ENCODE measurements at places on chromosomes 1 and 21.

GRCh38 chr1:86194491-86195034, 38.0 kb upstream of the COL24A1 start:
- DNase-seq, result no peak

DNA sequence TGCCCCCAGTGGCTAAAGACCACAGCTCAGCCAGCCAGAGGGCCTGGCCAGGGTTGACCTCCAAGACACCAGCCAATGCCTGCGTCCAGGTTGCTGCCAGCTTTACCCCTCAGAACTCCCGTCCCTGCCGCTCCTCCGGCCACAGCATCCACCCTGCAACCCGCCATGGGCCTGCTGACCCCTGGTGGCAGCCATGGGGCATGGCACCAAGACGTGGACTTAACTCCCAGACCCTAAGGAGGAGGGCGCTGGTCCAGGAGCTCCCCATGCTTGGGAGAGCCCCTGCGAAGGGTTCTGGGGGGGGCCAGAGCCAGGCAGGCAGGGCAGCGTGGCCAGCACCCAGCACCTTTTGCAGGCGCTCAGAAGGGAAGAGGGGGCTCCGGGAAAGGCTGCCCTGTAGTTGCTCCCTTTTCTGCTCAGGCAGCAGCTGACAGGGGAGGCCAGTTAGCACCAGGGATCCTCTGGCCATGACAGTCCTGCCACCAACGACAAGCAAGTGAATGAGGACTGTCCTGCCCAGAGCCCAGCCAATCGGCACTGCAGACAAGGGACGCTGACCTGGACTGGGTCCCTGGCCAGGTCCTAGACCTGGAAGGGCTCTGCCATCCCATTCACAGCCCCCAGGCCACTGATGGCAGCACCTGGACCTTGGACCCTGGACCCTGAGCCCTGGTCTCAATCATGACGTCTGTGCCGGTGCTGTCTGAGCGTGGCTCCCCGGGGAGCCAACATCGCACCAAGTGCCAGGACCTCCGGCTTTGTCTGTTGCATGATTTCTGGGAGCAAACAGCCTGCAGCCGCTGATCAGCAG, 246.2 kb downstream of the NPHP4 start:
- no peak for DNase-seq

GRCh38 chr1:81974883-81975555, 174.3 kb downstream of the ADGRL2 start:
- no peak for DNase-seq

- peak; percentile 57 for DNase-seq
Measured at GRCh38 chr1:21937372-21938121, 437 bp upstream of the HSPG2 start.

GRCh38 chr1:101141376-101141775, 95.4 kb upstream of the S1PR1 start:
- DNase-seq, result no peak

DNA sequence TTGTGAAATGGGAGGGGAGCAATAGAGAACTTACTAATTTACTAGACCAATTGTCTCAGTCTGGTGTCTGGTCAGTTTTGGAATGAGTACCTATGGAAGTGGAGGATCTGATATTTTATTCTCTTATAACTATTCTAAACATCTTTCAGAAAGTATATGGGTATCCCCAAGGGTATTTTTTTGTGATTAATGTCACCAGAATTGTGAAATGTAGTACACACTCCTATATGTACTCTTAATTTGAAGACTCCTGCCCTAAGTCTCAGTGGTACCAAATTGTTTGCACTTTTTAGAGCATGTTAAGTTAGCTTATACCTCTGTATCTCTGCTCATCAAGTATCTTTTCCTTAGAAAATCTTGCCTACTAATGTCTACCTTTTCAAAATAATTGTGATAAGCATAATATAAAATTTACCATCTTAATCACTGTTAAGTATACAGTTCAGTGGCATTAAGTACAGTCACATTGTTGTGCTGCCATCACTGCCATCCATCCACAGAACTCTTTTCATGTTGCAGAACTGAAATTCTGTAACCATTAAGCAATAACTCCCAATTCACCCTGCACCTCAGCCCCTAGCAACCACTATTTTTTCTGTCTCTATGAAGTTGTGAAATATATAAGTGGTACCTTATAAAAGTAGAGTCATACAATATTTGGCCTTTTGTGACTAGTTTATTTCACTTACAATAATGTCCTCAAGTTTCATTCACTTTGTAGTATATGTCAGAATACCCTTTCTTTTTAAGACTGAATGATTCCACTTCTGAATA, 40.5 kb downstream of the SLC30A7 start:
- DNase-seq, result no peak

GRCh38 chr1:179253286-179253972, 24.0 kb upstream of the ABL2 start:
- no peak for DNase-seq

- DNase-seq, result no peak
Measured at GRCh38 chr1:201383647-201384405, 6.3 kb upstream of the TNNT2 start.

- DNase-seq, result no peak
Measured at GRCh38 chr1:28718586-28719331, 18.0 kb upstream of the YTHDF2 start.

DNA sequence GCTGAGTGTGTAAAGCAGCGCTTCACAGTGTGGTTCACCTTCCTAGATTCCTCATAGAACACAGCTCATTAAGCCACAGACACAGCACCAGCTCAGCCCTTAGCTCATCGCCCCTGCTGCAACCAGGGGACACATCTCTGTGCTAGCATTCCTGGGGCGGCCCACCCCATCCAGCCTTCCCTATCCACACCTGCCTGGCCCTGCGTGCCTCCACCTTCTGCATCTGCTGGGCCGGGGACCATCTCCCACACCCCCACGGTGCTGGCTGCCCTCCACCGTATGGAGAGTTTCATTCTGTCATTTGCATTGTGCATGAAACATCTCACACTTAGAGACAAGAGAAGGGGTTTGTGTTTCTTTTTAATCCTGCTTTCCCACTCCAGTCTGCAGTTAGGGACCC, 35.8 kb upstream of the PRSS38 start:
- DNase-seq, result no peak

DNA sequence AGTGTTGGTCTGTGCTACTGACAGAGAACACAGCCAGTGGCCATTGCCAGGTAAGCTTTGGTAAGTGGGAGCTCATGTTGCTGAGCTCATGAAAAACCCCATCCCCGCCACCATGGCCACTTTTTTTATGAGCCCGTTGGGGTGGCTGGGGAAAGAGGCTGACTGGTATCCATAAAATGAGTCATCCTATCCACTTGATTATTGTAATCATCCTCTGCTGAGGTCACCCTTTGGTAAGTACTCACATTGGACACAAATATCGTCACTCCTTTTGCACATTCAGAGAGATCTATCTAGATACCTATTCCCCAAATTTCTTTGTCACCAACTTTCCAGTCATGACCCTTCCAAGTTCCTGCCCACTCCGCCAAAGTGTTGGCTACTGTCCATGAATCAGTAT, 22.0 kb downstream of the SLAMF7 start:
- DNase-seq, result no peak

- DNase-seq, result no peak
Measured at GRCh38 chr1:44945967-44946366, 40.4 kb downstream of the EIF2B3 start.

DNA sequence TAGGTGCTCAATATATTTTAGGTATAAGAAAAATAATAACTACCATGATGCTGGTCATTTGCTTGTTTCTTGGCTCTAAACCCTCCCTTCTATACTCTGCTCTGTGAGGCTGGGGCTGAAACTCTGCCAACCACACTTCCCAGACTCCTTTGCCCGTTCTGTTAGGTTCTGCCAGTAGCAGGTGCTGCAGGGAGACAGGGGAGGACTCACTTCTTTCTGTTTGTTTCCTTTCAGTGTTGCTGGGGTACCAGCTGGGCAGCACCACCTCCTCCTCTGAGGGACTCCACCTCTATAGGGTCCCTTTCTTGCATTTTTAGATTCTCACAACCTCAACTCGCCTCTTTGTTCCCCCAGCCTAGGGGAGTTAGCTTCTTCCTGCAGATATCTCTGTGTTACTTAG, 17.0 kb upstream of the SH2D2A start:
- DNase-seq, result no peak

- DNase-seq, result no peak
Measured at GRCh38 chr1:41623736-41624135, 139.3 kb upstream of the EDN2 start.

DNA sequence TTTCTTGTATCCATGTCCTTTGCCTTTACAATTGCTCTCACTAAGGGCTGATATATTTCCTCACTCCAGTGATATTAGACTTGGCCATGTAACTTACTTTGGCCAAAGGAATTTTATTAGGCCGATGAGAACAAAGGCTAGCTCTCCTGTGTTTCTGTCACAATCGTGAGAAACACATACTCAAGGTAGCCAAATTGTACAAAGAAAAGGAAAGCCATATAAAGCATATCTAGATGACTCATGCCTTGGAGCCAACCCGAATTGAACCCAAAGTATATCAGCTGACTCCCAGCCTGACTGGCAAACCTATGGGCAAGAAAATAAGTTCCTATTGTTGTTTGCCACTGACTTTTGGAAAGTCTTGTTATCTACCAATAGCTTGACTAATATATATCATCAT, 371.7 kb upstream of the LRRC7 start:
- DNase-seq, result no peak

DNA sequence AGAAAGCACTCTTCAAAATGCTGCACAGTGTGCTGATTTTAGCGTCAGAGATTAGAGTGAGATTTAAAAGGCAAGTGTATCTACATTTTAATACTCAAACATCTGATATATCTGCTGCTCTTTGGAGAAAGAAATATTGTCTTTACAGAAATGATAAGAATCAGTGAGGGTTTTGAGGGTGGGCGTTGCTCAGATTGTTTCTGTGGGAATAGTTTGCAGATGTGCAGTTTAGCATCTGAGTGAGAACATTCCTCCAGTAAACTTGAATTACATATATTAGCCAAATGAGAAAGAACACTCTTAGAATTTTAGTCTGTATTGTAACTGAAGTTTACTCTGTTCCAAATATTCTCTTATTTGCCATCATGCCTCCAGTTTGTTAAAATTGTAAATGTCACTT, 549.2 kb downstream of the NEGR1 start:
- DNase-seq, result no peak

GRCh38 chr1:209911746-209912145, 26.3 kb upstream of the SYT14 start:
- no peak for DNase-seq

GRCh38 chr1:12001249-12001917, 17.9 kb upstream of the MIIP start:
- DNase-seq, result no peak

GRCh38 chr1:100076744-100077143, 56.0 kb downstream of the SASS6 start:
- DNase-seq, result no peak

DNA sequence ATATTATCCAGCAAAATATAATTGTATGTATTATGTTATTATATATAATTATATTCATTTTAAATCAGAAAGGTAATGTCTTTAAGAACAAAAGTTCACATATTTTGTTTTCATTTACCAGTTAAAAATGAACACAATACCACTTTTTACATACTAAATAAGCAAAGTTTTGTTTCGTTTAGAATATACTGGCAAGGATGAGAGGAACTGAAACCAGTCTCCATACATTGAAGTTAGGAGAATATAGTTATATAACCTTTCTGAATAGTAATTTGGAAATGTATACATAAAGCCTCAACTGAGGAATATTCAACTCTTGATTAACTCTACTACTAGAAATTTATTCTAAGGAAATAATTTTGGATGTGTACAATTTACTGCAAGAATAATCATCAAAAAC, 110.5 kb downstream of the ZNF644 start:
- no peak for DNase-seq

DNA sequence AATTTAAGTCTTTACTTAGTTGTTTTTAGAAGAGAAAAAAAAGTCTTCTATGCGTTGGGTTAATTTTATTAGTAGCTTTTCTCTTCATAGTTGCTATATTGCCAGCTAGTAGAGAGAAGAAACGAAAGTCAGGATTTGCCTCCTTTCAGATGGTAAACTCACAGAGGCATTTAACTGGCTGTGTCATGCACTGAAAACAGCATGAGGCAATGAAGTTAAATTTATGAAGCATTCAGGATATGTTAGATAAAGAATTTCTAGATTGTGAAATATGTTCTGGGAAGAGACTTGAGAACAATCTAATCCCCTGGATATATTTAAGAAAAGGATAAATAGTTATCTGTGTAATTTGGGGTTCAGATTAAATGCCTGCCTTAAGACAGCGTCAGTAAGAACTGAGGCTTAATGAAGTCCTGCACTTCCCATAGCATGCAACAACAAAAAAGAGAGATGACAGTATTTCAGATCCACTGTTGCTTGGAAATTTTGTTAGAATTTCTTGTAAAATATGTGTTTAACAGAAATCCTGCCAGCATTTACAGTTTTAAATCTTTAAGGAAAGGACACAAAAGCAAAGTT, 1.7 kb downstream of the ANGPTL1 start:
- DNase-seq, result no peak

GRCh38 chr1:61441723-61442262, 283.1 kb downstream of the TM2D1 start:
- no peak for DNase-seq

DNA sequence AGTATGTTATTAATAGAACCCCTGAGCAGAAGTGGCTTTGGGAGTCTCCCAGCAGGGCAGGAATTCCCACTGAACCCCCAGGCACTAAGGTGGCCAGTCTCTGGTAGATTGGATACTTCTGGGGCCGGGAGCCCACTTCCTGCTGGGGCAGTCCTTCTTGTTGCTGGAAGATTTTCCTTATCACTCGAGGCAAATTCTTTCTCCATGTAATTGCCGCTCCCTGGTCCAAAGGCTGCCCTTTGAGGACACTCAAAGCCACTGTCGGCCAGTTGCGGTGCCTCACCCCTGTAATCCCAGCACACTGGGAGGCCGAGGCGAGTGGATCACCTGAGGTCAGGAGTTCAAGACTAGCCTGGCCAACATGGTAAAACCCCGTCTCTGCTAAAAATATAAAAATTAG, 22.6 kb upstream of the TNFRSF1B start:
- no peak for DNase-seq

DNA sequence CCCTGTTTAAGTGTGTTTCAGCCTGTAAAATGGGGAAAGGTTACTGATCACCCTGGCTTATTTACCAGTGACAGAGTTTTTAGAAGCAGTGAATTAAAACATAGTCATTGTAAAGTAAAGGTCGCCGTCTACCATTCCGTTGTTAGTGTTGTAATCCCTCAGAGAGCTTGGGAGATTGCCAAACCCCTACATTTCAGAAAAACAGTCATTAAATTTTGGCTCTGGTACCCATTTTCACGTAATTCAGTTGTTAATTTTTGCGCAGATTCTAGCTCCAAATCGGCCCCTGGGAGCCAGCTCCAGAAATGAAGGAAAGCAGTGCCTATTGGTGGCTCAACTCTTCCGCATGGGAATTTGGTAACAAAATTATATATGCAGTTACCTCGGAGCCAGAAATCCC, 127.7 kb upstream of the AJAP1 start:
- DNase-seq, result no peak

GRCh38 chr1:243798726-243799125, 51.3 kb downstream of the AKT3 start:
- no peak for DNase-seq

DNA sequence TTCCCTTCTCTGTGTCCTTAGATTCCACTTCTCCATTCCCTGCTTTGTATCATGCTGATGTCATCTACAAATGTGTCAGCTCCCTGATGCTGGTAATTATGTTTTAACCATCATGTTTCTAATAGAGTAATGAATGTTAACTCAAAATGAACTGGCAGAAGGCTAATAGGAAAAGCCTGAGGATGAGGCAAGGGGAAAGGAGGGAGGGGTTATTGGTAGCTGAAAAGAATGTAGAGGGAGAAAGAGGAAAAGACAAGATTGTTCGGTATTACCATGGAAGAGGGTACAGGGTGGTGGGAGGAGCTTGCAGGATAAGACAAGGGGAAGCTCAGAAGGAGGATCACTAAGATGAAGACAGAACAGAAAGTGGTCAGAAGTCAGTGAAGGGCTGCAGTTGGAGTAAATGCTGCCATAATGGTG, 150.9 kb downstream of the ZC3H11B start:
- DNase-seq, result no peak
